ENCODE measurements at places on chromosomes 4 and X. TPM values are rescaled to one million over a fixed set of nuclear protein-coding genes. Genes with fewer than 3 reads are reported as not detected.

PRPS1 gene
- total RNA-seq, result 28.4 TPM

CXCL9 gene
- not detected for total RNA-seq

ARAF gene
- 12.3 TPM for total RNA-seq

FGF13 gene
- 1.7 TPM for total RNA-seq

TREX2 gene
- total RNA-seq, result 1.9 TPM

EDA gene
- total RNA-seq, result 1.1 TPM

TMEM255A gene
- total RNA-seq, result not detected

KDR gene
- total RNA-seq, result 0.75 TPM

FOXP3 gene
- not detected for total RNA-seq

PNMA6F gene
- total RNA-seq, result not detected

SMAD1 gene
- 16.4 TPM for total RNA-seq

Data from uterine smooth muscle cell (primary cell).